ENCODE measurements at places on chromosomes 4 and X. TPM values are rescaled to one million over a fixed set of nuclear protein-coding genes. Genes with fewer than 3 reads are reported as not detected.

The CDX4 gene
- total RNA-seq, result not detected

The RHOXF2B gene
- total RNA-seq, result not detected

The ZNF711 gene
- 0.13 TPM for total RNA-seq

The CHIC1 gene
- total RNA-seq, result 6.5 TPM

The BTC gene
- total RNA-seq, result 1.0 TPM

DNA sequence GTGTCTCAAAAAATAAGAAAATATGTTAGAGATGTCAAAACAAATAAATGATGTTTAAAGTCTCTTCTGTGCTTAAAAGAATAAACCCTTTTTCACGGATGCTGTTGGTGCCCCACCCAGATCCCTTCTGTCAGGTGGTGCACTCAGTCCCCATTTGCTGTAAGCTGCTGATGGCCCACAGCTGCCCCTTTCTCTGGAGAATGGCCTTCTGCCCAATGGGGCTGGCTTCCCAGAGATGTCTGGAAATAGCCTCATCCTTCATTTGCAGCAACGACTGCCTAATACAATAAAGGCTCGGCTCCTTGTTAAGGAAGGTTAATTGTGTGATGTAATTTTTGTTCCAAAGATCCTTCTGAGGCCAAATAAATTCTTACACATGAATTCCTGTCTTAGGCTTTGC, 31.8 kb downstream of the ETNPPL start:
- no peak for DNase-seq

GRCh38 chr4:147198411-147199051, 252.9 kb upstream of the TTC29 start:
- no peak for DNase-seq

DNA sequence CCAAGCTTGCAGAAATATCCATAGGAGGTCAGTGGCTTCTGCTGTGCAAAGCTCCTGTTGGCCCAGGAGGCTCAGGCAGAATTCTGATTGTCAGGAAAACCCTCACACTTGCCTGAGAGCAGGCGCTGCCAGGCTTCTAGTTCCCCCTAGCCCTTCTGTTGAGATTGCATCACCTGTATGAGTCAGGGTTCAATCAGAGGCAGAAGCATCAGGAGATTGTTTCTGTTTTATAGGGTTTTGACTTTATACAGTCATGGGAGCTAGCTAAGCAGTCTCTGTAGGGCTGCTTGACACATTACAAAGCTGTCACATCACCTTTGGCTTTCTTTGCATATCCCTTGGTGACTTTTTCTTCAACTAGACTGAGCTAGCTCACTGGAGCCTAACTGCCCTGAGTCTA, 27.8 kb downstream of the DIPK2B start:
- DNase-seq, result peak; percentile 74

DNA sequence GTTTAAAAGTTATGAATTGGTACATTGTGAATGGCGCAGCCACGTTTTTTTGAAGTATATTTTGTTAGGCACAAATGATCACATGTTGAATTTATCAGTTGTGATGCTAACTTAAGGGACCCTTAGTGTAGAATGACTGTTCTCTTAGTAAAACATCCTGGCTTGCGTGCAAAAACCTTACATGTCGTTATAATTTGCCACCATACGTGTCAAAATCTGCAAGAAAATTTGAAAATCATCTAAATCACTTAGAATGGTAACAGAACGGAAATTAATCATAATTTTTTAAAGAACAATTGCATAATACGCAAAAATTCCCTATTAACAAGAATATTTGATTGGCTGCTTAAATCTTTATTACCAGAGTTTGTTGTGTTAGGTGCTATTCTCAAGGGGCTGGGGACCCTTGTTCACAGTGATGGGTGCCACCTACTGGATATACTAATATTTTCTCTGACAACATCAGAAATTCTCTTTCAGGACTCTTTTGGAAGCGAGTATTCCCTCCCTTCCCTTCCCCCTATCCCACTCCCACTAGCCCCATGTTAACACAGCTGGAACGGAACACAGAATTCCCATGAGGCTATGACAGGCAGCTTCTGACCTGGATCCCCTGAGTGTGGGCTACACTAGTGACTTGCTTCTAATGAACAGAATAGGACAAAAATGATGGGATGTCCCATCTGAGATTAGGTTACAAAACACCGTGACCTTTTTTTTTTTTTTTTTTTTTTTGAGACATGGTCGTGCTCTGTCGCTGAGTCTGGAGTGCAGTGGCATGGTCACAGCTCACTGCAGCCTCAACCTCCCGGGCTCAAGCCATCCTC, 71.8 kb downstream of the SUPT20HL2 start:
- DNase-seq, result peak; percentile 30

- peak; percentile 79 for DNase-seq
Observed at GRCh38 chrX:24494647-24495075, 29.6 kb downstream of the PDK3 start.

DNA sequence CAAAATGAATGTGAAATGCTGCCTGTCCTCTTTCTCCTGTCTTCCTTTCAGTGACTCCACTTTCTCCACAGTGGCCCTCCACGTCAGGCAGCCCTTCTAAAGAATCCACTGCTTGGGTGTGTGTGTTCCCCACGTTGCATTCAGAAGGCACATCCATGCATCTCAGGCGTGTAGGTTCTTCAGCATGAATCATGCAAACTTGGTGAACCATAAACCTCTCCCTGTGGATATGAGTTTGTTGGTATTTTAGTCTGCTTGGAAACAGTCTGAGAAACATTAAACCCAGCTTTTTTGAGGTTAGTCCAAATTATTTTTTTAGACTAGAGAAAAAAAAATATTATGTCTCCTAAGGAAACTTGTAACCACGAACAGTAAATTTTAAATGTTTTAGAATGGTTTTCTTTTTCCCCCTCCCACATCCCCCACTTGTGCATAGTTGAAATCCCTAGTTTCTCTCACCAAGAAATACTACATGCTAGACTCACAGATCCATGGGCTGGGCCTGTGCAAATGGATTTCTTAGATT, 251.6 kb downstream of the CBR4 start:
- peak; percentile 59 for DNase-seq

DNA sequence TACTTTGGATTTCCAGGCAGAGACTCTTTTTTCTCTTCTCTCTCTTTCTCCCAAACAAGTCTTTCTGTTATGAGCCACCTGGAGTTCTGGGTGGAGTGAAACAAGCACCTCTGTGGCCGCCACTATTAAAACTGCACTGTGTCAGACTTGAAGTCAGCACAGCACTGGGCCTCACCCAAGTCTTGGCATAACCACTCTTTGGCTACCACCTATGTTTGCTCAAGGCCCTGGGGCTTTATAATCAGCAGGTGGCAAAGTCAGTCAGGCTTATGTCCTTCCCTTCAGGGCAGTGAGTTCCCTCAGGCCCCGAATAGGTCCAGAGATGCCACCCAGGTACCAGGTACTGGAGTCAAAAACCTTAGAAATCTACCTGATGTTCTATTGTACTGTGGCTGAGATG, 52.4 kb downstream of the ITIH6 start:
- DNase-seq, result no peak

GRCh38 chr4:117093571-117093970, 8.2 kb upstream of the TRAM1L1 start:
- DNase-seq, result peak; percentile 4

- DNase-seq, result no peak
Observed at GRCh38 chr4:153832720-153833287, 43.9 kb upstream of the SFRP2 start.

Data from HT1080 (cell line).